ENCODE measurements at places on chromosomes 5 and 9. TPM values are rescaled to one million over a fixed set of nuclear protein-coding genes. Genes with fewer than 3 reads are reported as not detected.

GDF9 gene
- 1.1 TPM for total RNA-seq

HSPA5 gene
- total RNA-seq: 154 TPM

GFPT2 gene
- total RNA-seq: 1.00 TPM

DNAJC25 gene
- 5.1 TPM for total RNA-seq

GBGT1 gene
- 3.6 TPM for total RNA-seq

PCA3 gene
- not detected for total RNA-seq

DNA sequence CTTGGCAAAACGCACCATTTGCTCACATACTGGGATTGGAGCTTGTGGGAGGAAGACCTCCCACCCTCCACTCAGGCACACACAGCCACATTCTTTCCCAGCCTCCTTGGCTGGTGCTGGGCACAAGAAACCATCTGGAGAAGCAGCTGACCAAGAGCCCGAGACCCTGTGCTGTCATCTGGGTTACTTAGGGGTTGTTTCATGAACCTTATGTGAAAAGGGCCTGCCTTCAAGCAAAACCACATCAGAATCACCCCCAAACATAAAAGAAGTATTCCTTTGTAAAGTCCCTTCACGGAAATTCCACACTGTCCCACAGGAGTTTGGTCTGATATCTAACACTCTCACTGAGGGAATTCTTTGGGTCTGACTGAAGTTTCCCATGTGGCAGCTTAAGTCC is 172.1 kb downstream of the NR3C1 start:
- peaks cover 28% of the 10 kb centered on the region for H3K4me1 ChIP-seq
- H3K4me3 ChIP-seq: no peak overlapping the region
- no peak overlapping the region for H3K27ac ChIP-seq
- DNase-seq: no peak
- no peaks in the 10 kb centered on the region for H3K27me3 ChIP-seq

- peak overlapping the region; percentile 73 for H3K27ac ChIP-seq
- DNase-seq: peak; percentile 70
- peaks cover 25% of the 10 kb centered on the region for H3K4me1 ChIP-seq
- H3K36me3 ChIP-seq: no peaks in the 10 kb centered on the region
These were observed 718 bp upstream of the DENND4C start for GRCh38 chr9:19229595-19230354.

DNA sequence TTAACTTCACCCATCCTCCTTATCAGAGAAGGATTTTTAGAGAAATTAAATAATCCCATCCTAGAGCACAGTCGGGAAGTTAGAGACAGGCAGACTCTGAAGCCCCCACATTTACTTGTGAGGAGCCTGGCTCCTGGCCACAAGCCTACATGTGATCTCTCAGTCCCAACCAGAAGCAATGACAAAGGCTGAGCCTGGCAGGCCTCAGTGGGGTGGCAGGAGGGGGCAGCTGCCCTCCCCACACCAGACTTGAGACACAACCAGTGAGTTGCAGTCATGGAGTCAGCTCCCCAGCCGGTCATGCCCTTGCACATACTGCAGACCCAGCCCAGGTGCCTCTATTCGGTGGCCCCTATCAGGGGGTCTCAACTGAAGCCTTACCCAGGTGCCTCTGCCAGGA is 11.0 kb downstream of the NAIF1 start:
- no peaks in the 10 kb centered on the region for H3K27me3 ChIP-seq
- no peaks in the 10 kb centered on the region for H3K36me3 ChIP-seq
- no peak overlapping the region for H3K27ac ChIP-seq
- DNase-seq: no peak
- no peak overlapping the region for H3K4me3 ChIP-seq
- peaks cover 10% of the 10 kb centered on the region for H3K4me1 ChIP-seq

- no peaks in the 10 kb centered on the region for H3K27me3 ChIP-seq
- H3K36me3 ChIP-seq: no peaks in the 10 kb centered on the region
- DNase-seq: no peak
- H3K4me3 ChIP-seq: peak overlapping the region; percentile 89
- peak overlapping the region; percentile 95 for H3K27ac ChIP-seq
These were observed 544 bp downstream of the FNBP1 start for GRCh38 chr9:130042406-130042884.

DNA sequence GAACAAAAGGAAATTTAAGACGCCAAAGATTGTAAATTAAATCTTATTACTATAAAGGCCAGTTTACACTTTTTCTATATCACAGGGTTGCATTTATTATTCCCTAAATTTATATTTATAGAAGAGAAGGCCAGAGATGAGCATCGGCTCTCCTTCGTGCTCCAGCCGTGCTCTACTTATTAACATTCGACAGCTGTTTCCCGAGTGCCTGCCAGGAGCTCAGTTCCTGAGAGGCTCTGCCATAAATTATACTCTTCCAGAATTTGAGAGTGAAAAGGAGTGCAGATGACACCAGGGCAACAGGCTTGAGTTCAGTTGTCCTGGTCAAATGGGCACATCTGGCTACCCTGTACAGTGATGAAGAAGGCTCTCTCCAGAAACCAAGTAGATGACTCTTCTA is 70.1 kb downstream of the PCSK5 start:
- H3K36me3 ChIP-seq: no peaks in the 10 kb centered on the region
- DNase-seq: no peak
- no peaks in the 10 kb centered on the region for H3K27me3 ChIP-seq
- no peak overlapping the region for H3K4me3 ChIP-seq

DNA sequence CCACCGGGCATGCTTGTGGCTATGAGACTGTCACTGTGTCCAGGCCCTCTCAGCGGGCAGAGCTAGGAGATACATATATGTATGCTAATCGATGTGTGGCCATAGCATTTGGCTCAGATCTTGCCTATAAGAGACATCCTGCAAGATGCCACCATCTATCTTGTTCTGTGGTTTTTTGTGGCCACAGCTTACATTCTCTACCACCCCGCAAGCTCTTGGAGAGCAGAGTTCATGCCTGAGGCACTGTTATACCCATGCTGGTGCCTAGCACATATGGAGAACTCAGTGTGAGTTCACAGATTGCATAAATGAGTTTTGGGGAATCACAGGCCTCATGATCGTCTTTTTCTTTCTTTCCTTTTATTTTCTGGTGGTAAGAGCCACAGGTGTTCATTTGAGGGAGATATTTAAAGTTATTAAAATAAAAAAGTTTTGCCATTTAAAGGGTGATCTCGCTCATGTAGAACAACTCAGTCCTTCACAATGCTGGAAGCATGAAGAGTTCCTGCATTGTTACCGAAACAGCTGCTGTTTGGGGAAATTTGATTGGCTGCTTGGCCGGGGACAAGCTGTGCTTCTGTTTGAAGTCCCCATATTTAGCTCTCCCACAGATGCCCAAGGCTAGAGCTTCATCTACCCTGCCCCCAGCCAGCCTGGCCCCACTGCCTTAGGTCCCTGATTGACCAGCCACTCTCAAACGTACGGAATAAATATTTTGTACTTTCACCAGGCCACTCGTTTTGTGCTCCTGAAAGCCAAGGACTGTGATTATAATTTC is 169.2 kb upstream of the MAP1B start:
- H3K27me3 ChIP-seq: no peaks in the 10 kb centered on the region
- no peak for DNase-seq
- no peaks in the 10 kb centered on the region for H3K36me3 ChIP-seq
- H3K27ac ChIP-seq: no peak overlapping the region

DNA sequence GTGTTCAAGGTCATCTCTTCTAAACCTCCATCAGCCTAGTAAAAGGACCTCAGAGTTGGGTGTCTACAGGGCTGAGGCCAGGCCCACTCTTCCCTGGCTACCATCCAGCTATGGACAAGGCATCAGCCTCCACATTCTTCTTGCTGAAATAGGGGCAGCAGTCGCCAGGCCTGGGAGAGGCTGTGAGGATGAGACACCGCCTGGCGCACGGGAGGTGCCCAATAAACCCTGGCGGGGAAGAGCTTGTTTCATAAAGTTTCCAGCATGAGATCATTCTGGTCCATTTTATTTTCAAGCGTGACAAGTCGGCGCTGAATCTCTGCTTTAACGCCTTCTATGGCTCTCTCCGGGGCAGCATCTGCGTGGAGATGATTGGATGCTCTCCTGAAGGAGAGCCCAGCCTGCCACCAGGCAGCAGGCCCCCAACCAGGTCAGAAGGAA is 153.4 kb downstream of the OLFM1 start:
- no peaks in the 10 kb centered on the region for H3K4me1 ChIP-seq
- no peak for DNase-seq
- H3K4me3 ChIP-seq: no peak overlapping the region
- no peaks in the 10 kb centered on the region for H3K36me3 ChIP-seq
- no peaks in the 10 kb centered on the region for H3K27me3 ChIP-seq

GRCh38 chr9:134338394-134339182 is 12.3 kb downstream of the RXRA start:
- H3K4me3 ChIP-seq: no peak overlapping the region
- no peak overlapping the region for H3K27ac ChIP-seq
- DNase-seq: no peak

DNA sequence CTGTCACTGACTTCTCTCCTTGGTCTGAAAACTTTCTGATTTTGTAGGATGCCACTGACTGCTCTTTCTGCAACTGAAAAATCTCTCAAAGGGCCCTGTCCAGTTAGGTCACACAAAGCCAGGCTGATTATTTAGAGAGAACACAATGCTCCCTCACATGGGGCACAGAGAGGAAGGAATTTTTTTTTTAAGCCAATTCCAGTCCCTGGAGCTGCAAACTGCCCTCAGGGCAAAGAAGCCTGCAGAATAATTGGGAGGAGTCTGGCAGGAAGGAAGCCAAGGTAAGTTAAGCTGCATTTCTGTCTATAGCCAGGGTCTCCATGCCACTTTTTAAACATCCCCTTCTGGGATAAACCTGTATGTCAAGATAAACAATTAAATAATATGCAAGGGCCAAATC is 305.5 kb downstream of the ZSWIM6 start:
- no peaks in the 10 kb centered on the region for H3K27me3 ChIP-seq
- H3K4me3 ChIP-seq: no peak overlapping the region
- no peaks in the 10 kb centered on the region for H3K4me1 ChIP-seq
- no peak for DNase-seq
- H3K27ac ChIP-seq: no peak overlapping the region

GRCh38 chr5:378301-378891 is 56.9 kb downstream of the AHRR start:
- H3K27me3 ChIP-seq: no peaks in the 10 kb centered on the region
- no peak for DNase-seq
- peaks cover 7% of the 10 kb centered on the region for H3K4me1 ChIP-seq
- no peak overlapping the region for H3K4me3 ChIP-seq
- H3K36me3 ChIP-seq: no peaks in the 10 kb centered on the region

DNA sequence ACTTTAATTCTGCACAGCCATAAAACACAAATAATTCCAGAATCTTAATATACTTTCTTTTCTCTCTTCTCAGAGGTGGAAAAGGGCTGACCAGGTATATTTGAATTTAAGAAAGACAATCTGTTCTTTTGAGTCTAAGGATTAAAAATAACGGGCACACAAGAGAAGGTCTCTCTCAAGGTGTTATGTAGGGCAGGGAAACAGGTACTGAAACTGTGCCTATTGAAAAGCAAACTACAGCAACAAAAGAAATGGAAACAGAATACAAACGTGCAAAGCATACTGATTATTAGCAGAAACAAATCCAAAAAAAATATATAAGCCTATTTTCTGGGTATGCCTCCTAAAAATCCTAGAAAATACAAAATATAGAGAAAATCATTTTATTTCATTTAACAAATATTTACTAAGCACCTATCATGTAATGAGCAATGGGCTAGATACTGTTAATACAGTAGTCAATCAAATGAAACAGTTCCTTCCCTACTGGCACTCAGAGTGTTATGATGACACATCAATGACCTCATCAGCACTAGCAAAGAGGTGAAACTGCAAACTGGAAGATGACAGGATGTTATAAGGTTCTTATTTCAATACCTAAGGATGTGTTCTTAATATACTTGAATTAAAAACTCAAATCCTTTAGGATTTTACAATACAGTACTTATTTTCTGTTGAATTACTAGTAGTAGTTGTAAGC is 87.7 kb downstream of the AUH start:
- H3K4me3 ChIP-seq: no peak overlapping the region
- H3K27me3 ChIP-seq: no peaks in the 10 kb centered on the region
- no peaks in the 10 kb centered on the region for H3K36me3 ChIP-seq

DNA sequence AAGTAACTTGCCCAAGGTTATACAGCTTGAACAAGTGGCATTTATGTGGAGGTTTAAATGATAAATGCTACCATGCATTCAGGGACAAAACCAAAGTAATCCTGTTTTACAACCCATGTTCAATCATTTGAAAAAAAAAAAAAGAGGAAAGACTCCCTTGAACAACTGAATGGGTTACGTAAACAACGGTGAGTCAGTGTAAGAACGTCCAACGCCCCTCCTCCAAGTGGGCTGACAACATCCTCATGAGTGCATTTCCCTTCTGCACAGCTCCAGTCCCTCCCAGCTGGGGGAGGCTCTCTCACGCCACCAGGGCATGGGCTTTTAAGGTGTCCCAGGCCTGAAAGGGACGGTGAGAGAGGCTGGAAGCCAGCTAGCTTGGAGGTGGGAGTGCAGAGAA is 90.0 kb downstream of the PRRT1B start:
- peaks cover 20% of the 10 kb centered on the region for H3K4me1 ChIP-seq
- H3K27me3 ChIP-seq: no peaks in the 10 kb centered on the region
- peaks cover 50% of the 10 kb centered on the region for H3K36me3 ChIP-seq
- DNase-seq: peak; percentile 94

- H3K27me3 ChIP-seq: no peaks in the 10 kb centered on the region
- H3K27ac ChIP-seq: no peak overlapping the region
- no peaks in the 10 kb centered on the region for H3K36me3 ChIP-seq
- DNase-seq: no peak
- no peak overlapping the region for H3K4me3 ChIP-seq
These were observed 927.9 kb downstream of the MAT2B start for GRCh38 chr5:164433106-164433870.

DNA sequence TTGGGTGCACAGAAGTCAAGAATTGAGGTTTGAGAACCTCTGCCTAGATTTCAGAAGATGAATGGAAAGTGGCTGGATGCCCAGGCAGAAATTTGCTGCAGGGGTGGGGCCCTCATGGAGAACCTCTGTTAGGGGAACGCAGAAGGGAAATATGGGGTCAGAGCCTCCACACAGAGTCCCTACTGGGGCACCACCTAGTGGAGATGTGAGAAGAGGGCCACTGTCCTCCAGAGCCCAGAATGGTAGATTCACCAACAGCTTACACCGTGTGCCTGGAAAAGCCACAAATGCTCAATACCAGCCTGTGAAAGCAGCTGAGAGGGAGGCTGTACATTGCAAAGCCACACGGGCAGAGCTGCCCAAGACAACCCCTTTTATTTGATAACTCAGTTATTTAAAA is 383.5 kb downstream of the TLE4 start:
- H3K27ac ChIP-seq: no peak overlapping the region
- no peaks in the 10 kb centered on the region for H3K4me1 ChIP-seq
- no peaks in the 10 kb centered on the region for H3K27me3 ChIP-seq
- no peak overlapping the region for H3K4me3 ChIP-seq
- no peaks in the 10 kb centered on the region for H3K36me3 ChIP-seq

GRCh38 chr5:87411586-87411972 is 1.2 kb downstream of the CCNH start:
- peak overlapping the region; percentile 100 for H3K27ac ChIP-seq
- no peaks in the 10 kb centered on the region for H3K27me3 ChIP-seq
- peaks cover 55% of the 10 kb centered on the region for H3K4me1 ChIP-seq
- peak; percentile 53 for DNase-seq
- peak overlapping the region; percentile 92 for H3K4me3 ChIP-seq

GRCh38 chr5:123367739-123368138 is 55.5 kb downstream of the CEP120 start:
- peaks cover 31% of the 10 kb centered on the region for H3K36me3 ChIP-seq
- no peak overlapping the region for H3K27ac ChIP-seq
- H3K27me3 ChIP-seq: no peaks in the 10 kb centered on the region
- DNase-seq: no peak
- H3K4me1 ChIP-seq: no peaks in the 10 kb centered on the region
